ENCODE measurements at places on chromosomes 13 and 19.

GRCh38 chr13:97112446-97113152 lies 109.5 kb upstream of the MBNL2 start:
- ATAC-seq: no peak

GRCh38 chr13:36074659-36075058 lies 56.5 kb downstream of the DCLK1 start:
- no peak for ATAC-seq

DNA sequence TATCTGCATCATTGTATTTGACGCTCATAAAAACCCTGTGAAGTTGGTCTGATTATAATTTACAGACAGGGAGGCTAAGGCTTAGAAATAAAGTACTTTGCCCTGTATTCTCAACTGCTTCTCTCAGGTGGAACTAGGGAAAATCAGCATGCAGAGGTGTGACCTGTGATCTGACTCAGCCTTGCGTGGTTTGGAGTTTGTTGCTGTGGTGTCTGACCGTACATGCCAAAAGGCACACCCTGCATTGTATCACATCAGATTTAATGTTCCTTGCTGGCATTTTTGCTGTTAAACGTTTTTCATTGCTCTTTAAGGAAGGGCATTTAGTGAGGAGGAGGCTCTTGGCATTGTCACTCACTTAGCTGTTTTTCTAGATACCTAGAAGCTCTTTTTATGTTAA lies 58.8 kb upstream of the C1QTNF9B start:
- peak; percentile 97 for ATAC-seq

- no peak for ATAC-seq
Measured at GRCh38 chr13:43611281-43612273, 175.2 kb downstream of the ENOX1 start.

DNA sequence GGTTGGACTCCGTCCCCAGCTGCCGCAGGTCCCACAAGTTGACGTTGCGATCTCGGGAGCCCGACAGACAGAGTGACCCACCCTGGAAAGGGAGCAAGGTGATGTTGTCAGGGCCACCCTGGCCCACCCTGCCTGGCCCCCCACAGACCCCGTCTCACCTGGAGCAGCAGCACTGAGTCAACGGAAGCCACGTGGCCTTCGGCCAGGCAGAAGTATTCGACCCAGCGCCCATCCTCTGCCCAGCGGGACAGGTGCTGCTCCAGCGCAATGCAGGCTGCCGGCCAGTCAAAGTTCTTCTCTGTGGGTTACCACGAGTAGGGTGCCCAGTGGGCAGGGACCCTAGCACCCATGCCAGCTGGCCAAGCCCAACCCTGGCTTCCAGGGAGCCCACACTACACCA lies 1.8 kb downstream of the FBXW9 start:
- no peak for ATAC-seq

DNA sequence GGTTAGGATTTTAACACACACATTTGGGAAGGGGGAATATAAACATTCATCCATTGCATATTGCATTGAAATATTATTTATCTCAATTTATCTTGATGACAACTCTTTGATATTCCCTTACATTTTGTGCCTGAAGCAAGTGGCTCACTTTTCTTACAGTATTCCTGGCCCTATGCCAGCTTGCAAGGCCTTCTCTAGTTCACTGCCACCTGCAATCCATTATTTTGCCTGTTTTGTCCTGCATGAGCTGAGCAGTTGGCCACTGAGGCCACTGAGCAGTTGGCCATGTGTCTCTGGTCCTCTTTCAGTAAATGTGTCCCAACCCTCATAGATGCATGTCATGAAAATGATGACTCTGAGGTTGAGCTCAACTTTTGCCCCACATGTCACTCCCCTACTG lies 49.8 kb downstream of the CBY2 start:
- ATAC-seq: no peak

GRCh38 chr13:63449550-63449949 lies 2033.9 kb upstream of the PCDH20 start:
- ATAC-seq: no peak

- ATAC-seq: peak; percentile 96
Measured at GRCh38 chr19:47729799-47730520, 15.4 kb upstream of the NOP53 start.

DNA sequence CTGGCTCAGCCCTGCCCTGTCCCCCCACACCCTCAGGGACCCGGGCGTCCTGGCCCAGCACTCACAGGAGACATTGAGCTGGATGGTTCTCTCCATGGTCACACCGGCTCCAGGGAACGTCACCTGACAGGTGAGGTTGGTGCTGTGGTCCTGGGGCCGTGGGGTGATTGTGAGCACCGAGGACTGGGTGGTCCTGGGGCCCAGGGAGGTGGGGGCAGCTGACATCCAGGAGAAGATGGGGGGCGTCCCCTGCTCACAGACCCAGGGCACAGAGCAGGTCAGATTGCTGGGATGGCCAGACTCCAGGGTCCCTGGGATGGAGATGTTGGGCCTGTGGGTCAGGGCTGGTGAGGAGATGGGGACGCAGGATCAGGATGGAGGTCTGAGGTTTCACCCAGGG lies 854 bp downstream of the SIGLEC6 start:
- ATAC-seq: no peak

- ATAC-seq: peak; percentile 77
Measured at GRCh38 chr19:35868172-35868822, at the start of gene APLP1. APLP1 (plus strand) TSS chr19:35868574; CDS start chr19:35868637, 63 bp downstream.

DNA sequence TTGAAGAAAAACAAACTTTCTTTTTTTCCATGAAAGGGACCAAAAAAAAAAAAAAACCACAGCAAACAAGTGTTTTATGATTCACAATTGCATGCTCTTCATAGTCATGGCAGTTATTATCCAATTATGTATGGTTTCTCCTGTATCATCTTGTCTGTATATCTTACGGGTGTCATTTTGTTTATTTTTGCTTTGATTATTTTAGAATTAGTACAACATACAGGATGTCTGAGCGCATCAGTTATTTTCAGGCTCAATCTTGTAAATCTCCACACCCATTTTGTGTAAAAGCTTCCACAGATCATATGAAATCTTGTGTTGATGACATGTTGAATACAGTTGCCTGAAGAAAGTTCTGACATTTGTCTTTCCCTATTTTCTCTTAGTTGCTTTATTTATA lies 280.3 kb downstream of the KLF5 start:
- no peak for ATAC-seq

- ATAC-seq: no peak
Measured at GRCh38 chr13:93499991-93500390, 273.4 kb downstream of the GPC6 start.

DNA sequence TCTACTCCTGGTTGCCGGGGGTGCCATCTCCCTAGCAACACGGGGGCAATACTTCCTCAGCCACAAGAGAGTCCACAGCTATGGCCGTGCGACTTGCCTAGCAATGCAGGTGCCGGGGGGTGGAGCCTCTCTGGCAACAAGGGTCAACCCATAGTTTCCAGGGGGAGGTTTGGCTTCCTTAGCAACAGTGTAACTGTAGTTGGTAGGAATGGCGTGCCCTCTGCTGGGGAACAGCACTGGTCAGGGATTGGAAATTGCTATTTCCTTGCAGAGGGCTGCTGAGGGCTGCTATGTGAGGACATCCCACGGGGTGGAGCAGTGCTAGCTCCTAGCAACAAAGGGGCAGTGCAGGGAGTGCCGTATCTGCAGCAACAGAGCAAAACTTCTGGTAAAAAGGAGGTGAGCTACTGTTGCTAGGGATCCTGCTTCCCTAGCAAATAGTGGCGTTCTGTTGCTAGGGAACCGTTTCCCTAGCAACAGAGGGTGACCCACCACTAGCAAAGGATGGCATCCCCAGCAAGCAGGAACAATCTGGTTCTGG lies 7.0 kb upstream of the TMC4 start:
- ATAC-seq: no peak

DNA sequence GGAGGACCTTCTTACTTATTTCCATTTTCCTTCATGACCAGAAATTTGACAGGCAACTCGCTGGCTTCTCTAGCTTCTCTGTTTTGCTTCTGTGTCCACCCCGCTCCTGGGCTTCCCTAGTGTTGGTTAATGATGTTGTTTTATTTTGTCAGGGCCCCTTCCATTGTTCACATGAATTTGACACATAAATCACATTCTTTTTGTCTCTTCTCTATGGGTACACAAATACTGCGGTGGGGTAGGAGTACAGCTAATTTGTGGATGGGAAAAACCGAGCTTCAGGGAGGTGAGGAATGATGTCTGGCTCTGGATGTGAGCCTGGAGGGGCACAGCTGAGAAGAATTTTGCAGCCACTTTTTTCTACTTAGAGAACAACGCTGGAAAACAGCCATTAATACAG lies 199.8 kb downstream of the DNAJC15 start:
- ATAC-seq: no peak

DNA sequence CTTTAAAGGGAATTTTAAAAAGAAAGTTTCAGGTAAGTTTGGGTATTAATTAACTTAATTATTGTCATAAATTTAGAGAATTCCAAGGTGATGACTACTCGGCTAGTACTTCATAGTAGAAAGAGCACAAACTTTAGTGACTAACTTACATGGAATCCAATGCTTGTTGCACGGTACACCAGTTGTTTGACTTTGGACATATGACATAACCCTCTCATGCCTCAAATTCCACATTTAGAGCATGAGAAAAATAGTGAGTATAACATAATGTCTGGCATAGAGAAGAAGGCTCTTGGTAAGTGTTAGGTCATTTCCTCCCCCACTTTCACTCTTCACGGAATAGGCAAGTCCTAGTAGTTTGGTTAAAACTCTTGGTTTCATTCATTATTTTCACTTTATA lies 1249.4 kb upstream of the SLC10A2 start:
- no peak for ATAC-seq

DNA sequence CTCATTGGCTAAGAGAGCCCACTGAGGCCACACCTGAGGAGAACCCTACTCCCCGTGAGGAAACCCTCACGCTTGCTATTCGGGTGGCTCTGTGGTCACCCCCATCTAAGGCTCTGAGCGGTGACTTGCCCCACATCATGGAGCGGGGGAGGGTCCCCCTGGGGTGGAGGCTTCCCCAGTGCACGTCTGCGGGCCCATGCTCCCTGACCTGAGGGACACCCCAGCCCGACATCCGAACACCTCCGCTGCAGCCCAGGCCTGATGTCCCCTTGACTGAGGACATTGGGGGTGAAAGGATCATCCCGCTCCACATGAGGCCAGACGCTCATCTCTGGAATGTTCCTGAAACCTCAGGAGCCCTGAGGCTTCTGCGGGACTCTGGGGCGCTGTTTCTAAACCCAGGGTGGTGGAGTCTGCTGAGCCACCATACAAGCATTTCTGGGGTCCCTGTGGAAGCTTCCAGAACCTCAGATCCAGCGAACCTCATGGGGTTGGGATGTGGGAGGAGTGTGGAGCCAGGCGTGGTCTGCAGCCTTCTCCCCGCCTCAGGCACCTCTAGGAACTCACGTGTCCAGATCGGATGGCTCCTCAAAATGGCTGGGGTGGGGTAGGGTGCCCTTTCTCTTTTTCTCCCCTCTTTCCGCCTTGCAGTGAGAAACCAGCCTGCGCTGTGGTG lies 19.9 kb downstream of the TMED1 start:
- ATAC-seq: no peak

GRCh38 chr13:111387026-111387871 lies 66.8 kb downstream of the TEX29 start:
- ATAC-seq: no peak

- peak; percentile 44 for ATAC-seq
Measured at GRCh38 chr19:12994701-12995595, at the start of gene NFIX. NFIX (plus strand) TSS chr19:12995475; CDS start chr19:12995838, 363 bp downstream.

DNA sequence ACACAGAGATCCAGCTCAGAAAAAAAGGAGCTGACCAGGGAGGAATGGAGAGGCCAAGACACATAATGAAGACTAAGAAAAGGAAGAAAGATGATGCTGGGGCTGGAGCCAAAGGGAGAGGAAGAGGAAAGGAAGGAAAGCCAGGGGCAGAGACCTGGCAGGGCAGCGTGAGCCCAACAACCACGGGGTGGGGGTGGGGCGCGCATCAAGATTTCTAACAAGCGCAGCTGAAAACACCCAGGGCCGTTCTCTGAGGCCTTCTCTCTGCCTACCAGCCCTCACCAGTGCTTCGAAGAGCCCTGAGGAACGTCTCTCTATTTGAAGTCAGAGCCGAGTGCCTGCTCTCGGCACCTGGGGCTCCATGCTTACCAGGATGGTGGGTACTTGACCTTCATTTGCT lies 23.6 kb upstream of the POU2F2 start:
- ATAC-seq: no peak

- no peak for ATAC-seq
Measured at GRCh38 chr13:33265133-33265532, 20.4 kb downstream of the STARD13 start.

DNA sequence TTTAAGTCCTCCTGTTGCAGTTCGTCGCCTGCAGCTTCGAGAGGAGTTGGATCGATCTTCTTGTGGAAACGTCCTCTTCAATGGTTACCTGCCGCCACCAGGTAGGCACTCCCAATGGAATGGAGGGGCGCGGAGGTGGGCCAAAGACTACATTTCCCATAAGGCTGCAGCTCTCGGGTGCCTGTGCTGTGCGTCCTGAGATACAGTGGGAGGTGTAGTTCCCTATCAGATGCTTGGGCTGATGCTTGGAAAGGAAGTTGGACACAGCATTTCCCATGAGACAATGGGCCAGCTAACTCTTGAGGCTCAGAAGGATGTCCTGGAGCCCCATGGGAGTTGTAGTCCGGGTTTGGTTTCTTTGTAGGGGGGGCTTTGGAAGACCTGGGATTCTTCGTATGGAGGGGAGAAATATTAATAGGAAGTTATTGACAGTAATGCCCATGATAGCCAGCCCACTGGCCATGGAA lies 1.8 kb downstream of the SHKBP1 start:
- no peak for ATAC-seq

DNA sequence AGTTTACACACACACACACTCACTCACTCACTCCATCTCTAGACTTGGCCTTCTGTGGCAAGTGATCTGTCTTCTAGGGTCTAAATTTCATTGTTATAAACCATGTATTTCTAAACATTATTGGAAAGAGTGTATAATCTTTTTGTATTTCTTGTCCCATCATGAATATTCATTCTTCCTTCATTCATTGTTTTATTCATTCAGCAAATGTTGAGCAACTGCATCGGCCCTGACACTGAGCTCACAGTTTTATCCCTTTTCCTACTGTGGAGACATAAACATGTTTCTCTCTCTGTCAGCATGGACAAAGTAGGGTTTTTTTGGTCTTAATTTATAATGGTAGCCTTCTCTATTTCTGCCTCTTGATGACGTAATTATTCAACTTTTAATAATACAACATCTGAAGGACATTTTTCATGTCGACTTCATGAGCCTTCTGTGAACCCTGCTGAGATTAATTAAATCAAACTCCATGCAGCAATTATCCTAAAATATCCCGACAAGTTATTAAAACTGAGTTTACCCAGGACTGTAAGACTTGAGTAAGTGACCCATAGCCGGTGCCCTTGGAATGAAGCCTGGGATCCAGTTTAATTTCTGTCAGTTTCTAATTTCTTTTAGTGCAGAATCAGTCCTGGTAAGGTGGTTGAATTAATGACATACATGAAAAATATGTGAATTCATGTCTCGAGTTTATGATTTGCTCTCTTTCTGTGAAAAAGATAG lies 7.3 kb downstream of the SPATA13 start:
- ATAC-seq: no peak

- ATAC-seq: peak; percentile 85
Measured at GRCh38 chr19:40739030-40739839, 11.0 kb downstream of the ACTMAP start.

GRCh38 chr19:4077007-4077374 lies 10.3 kb upstream of the ZBTB7A start:
- no peak for ATAC-seq

All from activated T-helper 17 cell treated with anti-CD3 and anti-CD28 coated beads, Interleukin-2, amount 50 U/mL, for 72 hours (primary cell).